Spleen (tissue), 13 donors: ENCODE measurements at places on chromosomes 1 and 21. TPM values are rescaled to one million over a fixed set of nuclear protein-coding genes. Genes with fewer than 3 reads are reported as not detected.
A peak's percentile ranks its signal among the peaks of the same experiment; 100 is the strongest.

S100A12 gene
- 185 TPM for total RNA-seq

TNFSF18 gene
- 0.42 TPM for total RNA-seq

KRTAP19-1 gene
- total RNA-seq: not detected

DNA sequence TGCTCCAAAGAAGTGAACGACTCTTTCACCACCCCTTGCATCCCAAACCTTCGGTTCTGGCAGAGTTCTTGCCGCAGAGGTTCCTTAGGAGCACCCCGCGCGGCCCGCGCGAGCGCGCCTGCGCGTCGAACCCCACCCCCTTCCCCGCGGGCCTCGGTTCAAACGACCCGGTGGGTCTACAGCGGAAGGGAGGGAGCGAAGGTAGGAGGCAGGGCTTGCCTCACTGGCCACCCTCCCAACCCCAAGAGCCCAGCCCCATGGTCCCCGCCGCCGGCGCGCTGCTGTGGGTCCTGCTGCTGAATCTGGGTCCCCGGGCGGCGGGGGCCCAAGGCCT, at the start of gene C1orf56:
Gene C1orf56 (plus strand): TSS at position 161 of the 334 bp plus-strand sequence. CDS start 97 bp downstream, at position 258.
- H3K4me3 ChIP-seq: peak within 1 kb of the TSS; percentile 54
- H3K27me3 ChIP-seq: no peaks in the 10 kb centered on the region
- DNase-seq: peak; percentile 92
- peaks cover 6% of the 10 kb centered on the region for H3K36me3 ChIP-seq
- peak within 1 kb of the TSS; percentile 89 for H3K27ac ChIP-seq
- peaks cover 40% of the 10 kb centered on the region for H3K4me1 ChIP-seq

DNA sequence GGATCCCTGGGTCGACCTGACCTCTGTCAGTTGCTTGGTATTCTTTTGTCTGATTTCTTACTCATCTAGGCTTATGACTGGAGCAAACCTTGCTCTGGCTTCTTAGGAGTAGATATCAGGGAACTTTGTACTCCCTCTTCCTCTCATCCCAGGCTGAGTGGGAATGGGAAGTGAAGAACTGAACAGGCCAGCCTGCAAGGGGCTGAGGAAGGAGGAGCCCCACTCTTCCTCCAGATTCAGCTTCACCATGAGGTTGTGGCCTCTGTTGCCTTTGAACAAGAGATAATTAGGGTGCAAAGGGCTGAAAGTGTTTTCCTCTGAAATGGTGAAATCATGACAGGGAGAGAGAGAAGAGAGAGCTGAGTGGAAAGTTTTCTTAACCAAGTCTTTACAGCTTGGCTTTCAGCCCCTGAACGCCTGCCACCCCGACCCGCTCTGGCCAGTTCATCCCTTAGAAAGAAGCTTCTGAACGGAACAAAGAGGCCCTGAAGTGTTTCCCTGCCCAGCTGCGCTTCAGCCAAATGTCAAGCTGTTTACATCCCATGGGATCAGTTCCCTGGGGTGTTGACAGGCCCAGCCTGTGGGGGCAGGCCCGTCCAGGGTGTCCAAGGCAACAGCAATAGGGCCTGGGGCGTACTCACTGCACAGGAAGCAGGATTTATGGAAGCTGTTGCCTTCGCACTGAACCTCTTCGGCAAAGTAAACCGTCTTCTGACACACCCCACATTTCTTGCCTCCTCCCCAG, 11.2 kb downstream of the CSRP1 start:
- DNase-seq: no peak
- H3K4me1 ChIP-seq: peaks cover 83% of the 10 kb centered on the region
- H3K27me3 ChIP-seq: no peaks in the 10 kb centered on the region
- peaks cover 61% of the 10 kb centered on the region for H3K36me3 ChIP-seq
